ENCODE measurements at places on chromosomes 1 and 21.

GRCh38 chr1:98854137-98854536, 150.5 kb downstream of the PLPPR5 start:
- DNase-seq, result no peak

GRCh38 chr1:199282751-199283305, 644.0 kb downstream of the PTPRC start:
- no peak for DNase-seq

DNA sequence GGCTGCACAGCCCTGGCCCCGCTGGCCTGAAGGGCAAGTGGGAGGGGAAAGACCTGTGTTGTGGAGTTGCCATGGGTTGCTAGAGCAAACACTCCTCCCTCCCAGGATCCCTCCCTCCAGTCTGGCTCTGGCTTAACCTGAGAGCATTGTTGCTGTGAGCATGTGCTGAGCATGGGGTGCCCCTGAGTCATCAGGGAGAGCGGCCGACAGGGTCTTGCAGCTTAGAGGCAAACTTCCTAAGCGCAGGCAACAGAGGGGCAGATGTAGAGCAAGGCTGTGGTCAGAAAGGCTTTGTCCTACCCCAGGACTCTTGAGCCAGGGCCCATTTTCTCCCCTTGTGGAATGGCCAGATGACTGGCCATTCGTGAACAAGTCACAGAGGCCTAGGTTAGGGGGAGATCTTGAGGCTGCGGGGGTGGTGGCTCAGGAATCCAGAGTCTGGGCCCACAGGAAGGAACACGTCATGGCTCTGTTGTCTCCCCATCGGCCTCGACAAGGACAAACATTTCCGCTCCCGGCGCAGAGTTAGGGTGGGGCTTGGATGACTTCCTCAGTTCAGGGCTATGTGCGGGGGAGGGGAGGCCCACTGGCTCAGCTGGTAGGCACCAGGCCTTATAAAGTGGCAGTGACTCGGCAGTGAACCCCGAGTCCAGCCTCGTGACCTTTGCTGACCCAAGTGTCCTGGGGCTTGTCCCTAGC, 362 bp upstream of the DYNLT4 start:
- DNase-seq, result peak; percentile 72

DNA sequence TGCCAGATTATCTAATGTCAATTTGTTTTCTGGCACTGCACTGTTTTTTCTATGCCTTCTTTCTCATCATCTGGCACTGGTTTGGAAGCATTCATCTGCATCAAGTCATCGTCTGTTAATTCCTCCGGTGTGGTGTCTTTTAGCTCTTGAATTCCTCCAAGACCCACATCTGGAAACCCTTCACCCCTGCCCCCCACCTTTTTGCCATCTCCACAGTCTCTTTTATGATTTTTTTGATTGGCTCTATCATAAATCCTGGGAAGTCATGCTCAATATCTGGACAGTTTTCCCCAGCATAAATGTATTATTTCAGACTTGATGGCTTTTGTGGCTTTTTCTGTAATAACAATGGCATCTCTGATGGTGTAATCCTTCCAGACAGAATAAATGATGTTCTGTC, 10.4 kb upstream of the KCNK1 start:
- no peak for DNase-seq

DNA sequence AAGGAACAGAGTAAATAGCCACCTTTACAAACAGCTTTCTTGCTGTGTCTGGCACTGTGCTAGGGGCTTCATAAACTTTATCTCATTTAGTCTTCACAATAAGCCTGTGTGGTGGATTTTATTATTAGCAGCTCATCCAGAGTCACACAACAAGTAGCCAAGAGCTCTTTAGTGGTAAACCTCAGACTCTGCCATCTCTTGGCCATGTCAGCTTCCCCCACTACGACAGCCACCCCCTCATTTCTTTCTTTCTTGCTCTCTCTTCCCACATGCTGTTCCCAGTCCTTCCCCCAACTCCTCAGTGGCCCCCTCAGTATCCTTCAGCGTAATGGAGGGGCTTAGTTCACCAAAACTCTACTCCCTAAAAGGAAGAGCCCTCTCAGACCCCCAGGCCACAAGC, 1.2 kb upstream of the ZNF683 start:
- DNase-seq, result no peak

DNA sequence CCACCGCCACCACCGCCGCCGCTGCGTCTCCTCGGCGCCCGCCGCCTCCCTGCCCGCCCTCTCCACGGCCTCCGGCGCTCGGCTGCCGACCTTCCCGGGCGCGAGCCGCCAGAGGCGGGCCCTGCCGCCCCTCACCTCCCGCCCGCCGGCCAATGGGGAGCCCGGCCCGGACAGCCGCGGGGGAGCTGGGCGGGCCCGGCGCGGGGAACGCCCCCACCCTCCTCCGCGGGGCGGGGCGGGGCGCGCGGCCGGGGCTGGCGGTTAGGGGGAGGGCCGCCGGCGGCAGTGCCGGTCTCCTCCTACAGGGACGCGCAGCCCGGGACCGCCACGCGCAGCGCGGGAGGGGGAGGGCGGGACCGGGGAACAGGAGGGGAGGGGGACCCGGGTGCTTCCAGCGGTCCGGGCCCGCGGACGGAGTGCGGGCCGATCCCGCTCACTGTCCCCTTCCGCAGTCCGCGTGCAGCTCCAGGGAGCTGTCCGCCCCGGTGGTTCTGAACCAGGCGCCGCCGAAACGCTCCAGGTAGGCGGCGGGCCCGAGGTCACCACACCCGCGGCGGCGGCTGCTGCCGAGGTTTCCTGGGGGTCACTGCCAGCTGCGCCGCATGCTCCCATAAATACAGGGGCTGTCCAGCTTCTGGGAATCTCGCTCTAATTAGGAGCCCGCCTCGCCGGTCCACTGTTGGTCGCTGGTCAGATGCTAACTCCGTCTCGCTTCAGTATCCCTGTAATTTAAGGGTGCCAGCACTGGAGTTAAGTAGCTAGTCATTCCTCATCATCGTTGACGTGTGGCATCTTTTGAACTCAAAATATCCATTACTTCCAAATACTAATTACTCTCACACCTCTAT, at the start of gene PGBD5:
Gene PGBD5 (minus strand): TSS at position 87 of the 848 bp plus-strand sequence. CDS start 404 bp downstream, outside the sequence.
- DNase-seq, result peak; percentile 9

DNA sequence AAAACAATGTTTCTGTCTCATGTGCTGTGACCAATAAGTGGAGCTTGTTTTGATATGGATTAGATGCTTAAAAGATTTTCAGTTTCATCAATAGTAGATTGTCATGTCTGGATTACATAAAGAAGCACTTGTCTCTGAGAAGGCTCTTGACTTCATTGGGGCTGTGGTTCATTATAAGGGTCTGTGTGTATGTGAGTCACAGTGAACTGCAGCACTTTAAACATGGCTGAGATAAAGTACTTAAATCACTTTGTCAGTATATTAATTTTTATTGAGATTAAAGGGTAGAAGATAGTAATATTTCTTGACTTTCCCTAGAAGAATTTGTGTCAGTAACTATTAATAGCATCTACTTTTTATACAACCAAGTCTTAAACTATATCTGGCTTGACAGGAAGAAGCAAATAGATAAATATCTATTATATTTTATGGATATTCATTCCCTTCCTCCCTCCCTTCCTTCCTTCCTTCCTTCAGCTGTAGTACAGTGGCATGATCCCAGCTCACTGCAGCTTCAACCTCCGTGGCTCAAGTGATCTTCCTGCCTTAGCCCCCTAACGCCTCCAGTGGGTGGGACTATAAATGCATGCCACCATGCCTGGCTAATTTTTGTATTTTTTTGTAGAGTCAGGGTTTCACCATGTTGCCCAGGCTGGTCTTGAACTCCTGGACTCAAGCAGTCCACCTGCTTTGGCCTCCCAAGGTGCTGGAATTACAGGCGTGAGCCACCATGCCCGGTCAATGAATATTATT, 48.8 kb downstream of the ZFYVE9 start:
- DNase-seq, result no peak

DNA sequence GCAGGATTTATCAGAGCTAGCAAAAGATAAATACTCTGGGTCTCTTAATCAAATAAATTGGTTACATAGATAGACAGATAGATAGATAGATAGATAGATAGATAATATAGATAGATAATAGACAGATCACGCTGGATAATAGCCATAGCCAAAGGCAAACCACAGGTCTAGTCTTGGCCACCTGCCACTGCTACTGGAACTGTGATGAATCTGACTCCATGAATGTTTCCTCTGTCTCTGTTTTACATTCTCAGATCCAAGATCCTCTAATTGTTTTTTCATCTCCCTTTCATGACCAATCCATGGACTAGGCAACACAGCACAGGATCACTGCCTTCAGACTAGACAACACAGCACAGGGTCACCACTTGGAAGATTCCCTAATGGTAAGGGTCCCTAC, 444.7 kb upstream of the NFIA start:
- no peak for DNase-seq

GRCh38 chr1:24048205-24048869, 63.6 kb downstream of the MYOM3 start:
- no peak for DNase-seq

GRCh38 chr1:179971563-179972496, 17.2 kb downstream of the CEP350 start:
- DNase-seq, result no peak

GRCh38 chr1:244965185-244966030, 101.1 kb upstream of the HNRNPU start:
- DNase-seq, result no peak

DNA sequence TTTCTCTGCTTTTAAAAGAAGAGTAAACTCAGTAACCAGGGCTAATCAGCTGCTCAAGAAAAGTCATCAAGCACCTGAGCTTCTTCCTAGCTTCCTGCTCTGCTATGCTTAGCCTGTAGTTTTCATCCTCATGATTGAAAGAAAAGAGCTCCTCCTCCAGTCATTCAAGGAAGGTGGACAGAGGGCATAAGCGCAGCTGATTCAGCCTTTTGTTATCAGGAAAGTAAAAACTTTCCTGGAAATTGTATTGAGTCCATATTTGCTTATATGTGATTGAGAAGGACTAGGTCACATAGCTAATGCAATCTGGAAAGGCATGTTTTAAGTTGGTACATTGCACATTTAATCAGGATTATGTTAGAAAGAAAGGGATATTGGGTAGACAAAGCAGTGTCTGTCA, 8.5 kb upstream of the BACH1 start:
- DNase-seq, result no peak

DNA sequence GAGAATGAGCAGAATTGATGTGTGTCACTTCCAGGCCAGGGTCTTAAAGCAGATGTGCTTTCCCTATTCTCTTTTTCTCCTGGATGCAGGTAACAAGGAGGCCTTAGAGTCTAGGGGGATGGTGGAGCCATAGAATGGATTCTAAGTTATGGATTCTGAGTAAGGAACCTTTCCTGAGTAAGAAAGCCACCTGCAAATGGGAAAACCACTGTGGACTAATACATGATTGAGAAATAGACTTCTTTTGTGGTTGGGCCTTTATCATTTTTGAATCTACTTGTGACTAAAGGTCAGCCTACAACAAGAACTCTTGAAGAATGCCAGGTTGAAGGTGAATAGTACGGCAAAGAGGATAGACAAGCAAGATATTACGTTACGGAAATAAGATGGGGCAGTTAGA, 116.1 kb downstream of the CDC7 start:
- DNase-seq, result no peak

DNA sequence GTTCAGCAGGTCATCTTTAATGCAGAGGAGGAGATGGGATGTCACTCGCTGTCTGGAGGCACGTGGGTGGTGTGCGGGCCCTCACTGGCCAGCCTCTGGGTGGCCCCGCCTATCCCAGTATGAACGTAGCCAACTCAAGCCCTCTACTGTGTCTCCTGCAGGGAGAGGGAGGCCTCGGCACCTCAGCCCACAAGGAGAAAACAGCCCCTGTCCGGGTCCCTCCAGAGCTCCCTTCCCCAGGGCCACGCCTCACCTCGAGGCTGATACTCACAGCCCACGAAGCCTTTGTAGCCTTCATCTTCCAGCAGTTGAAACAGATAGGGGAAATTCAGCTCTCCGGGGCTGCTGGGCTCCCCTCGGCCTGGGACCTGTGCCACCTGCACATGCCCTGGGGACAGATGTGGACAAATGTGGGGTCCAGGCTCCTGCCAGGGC, 2.6 kb downstream of the HYI start:
- no peak for DNase-seq

DNA sequence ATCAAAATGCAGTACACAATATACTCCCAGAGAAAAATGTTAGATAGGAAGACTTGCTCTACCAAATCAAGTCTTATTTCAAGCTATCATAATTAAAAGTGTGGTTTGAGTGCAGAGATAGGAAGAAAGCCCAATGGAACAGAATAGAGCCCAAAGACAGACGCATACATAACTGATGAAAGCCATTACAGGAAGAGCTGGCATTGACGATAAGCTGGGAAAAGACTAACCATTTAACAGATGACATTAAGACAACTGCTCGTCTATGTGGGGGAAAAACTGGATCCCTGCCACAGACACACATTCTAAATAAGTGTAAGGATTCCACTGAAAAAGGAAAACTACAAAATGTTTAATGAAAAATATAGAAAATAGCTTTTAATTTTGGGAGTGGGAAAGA, 85.5 kb downstream of the NGF start:
- no peak for DNase-seq

DNA sequence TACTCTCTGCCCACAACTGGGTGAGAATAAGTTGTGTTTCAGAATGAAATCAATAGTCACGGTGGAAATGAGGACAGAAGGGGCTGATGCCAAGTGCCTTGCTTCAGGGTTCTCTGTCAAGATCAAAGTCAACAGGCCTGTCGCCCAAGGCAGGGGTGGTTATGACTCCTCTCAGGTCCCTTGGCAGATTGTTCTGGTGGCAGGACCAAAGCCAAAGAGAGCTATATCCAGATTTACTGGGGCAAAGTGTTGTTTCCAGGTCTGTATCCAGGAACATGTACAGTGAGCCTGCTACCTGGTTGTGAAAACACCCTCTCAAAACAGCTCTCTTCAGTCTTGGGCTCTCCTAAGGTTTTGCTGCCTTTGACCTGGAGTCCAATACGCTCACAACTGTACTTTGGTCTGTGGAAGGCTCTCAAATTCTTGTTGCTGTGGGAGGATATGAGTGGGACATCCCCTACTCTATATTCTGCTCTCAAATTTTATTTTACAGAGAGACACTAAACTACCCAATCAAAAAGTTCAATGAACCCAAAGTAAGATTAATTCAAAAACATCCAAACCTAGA, 175.1 kb upstream of the ETV3 start:
- DNase-seq, result no peak

- no peak for DNase-seq
Measured at GRCh38 chr21:20151741-20152140, 846.5 kb upstream of the NCAM2 start.

- DNase-seq, result no peak
Measured at GRCh38 chr1:8746554-8746953, 70.9 kb downstream of the RERE start.

Data from activated gamma-delta T cell treated with anti-CD3 and anti-CD28 coated beads, Interleukin-2, amount 50 U/mL, for 16 hours (primary cell).